ENCODE measurements at places on chromosomes 12 and 14.

- DNase-seq: no peak
These were observed 69.1 kb downstream of the SMOC1 start for GRCh38 chr14:69948351-69948750.

GRCh38 chr12:79344855-79345847 is 345.6 kb downstream of the PAWR start:
- DNase-seq: peak; percentile 7

- DNase-seq: no peak
These were observed 53.3 kb downstream of the SMIM41 start for GRCh38 chr12:52132754-52133161.

DNA sequence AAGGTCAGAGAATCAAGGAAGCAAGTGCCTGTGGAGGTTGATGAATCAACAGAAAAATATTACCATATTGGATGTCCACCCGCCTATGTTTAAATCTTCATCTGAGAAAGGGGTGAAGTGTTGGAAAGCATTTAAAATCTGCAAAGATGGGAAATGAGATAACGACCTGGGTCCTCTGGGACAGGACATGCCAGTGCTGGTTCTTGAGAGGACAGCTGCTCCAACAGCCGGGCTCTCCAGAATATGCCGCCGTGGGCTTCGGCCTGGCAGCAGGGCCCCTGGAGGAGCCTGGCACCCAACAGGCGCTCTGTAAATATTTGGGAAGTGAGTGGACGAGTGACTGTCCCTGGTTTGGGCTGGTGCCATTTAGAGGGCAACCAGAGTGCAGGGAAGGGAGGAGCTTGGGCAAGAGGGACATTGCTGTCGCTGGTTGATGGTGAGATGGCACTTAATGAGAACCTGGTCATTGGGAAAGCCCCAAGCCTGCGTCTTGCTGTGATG is 129.9 kb downstream of the KCNA5 start:
- DNase-seq: no peak

DNA sequence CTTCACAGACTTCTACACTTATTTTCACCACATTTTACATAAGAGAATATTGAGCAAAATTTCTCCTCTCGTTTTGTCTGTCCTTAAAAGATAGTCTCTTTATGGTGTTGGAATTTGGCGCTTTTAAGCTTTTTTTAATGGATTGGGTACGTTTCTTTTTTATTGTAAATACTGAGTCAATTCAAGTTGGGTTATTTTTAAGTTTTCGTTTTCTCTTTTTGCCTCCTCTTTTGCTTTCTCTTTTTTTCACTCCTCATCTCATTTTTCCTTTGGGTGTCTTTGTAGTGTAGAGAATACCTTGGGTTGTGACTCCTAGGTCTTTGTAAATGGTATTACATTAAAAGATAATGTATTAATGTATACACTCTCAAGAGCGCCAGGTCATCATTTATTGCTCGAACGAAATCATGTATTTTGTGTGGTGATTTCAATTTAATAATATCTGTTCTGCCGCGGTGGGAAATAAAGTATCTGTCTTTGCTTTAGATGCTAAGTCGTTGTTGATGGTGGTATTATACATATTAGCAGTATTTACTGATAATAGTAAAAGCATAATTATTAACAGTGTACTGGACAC is 845 bp downstream of the TMX1 start:
- DNase-seq: no peak

- DNase-seq: no peak
These were observed 239.8 kb upstream of the FAR2 start for GRCh38 chr12:28909291-28909690.

- no peak for DNase-seq
These were observed at the start of gene ACRBP for GRCh38 chr12:6647083-6647604. Gene ACRBP, minus strand, starts transcription at chr12:6647432. Its CDS starts 66 bp downstream, at chr12:6647366.

DNA sequence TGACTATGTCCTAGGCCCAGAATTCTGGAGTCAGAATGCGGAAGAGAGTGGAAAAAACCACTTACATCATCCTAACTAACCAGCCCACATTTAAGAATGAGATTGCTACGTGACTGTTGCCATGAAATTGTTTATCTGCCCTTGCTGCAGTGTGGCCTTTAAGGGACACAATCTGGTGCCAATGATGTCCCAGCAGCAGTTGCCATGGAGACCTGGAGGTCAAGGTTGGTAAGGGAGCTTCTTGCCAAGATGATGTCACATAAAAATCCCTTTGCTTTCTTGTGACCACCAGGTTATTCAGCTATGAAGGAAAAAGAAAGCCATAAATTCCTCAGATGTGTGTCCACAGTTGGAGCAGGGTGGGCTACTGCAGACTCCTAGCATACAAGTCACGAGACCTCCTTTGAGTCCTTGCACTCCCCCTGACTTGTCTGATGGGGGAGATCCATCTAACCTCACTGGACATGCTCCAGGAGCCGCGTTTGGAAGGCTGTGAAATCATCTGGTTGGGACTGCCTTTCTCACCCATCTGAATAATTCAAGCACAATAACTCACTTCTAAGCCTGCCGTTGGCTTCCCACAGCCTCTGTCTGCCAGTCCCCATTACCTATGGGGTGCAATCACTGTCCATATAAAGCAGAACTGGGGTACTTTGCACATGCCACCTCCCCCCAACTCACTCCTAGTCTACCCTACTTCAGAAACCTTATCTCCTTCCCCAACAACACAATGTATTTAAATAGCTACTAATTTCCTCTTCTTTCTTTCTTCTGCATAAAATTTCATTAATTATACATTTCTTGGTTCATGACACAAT is 165.6 kb downstream of the ZFP36L1 start:
- DNase-seq: no peak

DNA sequence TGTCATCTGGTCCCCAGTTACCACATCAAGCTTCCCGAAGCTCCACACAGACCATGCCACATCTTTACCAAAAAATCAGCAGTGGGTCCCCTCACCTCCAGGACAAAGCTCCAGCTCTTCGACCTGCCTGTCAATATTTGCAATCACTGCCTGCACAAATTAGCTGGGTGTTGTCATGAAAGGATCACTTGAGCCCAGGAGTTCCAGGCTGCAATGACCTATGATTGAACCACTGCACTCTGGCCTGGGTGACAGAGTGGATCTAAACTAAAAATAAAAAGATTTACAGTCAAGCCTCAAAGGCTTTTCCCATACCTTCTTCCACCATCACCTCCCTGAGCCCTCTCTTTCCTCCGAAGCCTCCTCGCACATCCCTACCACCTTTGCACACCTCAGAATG is 7.2 kb downstream of the CD4 start:
- no peak for DNase-seq

DNA sequence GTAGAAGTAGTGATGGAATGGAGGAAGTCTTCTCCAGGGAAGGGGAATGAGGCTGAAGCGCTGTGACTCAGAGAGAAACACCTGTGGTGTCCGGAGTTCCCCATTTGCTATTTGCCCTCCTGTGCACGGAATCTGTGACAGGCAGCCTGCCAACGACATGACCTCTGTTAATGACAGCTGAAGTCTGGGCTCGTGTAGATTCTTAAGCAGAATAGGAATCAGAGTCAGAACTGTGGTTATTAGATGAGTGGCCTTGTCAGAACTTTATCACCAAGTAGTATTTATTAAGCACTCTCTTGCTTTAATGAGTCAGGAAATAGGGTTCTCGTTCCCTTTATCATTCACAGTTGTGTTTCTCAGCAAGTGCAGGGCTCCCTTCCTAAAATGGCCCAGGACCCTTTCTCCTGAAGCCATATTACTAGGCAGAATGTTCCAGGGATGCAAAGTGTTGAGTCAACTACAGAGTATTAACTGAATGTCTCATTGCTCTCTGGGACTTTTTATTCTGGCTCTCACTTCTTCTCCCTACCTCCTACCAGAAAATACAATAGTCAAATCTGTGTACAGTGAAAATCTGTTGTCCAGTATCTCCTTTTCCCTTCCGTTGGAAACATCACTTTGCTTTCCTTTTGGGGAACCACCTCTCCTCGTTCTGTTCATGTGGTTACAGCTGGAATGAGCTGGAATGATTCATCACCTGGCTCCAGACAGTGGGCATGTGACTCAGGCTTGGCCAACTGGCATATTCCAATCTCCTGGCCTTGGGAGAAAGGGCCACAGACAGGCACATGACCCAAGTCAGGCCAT is 77.8 kb upstream of the MAX start:
- no peak for DNase-seq

- DNase-seq: no peak
These were observed 8.6 kb downstream of the VTI1B start for GRCh38 chr14:67665868-67666267.

- no peak for DNase-seq
These were observed 16.4 kb upstream of the ARID2 start for GRCh38 chr12:45713078-45713477.
